ENCODE measurements at places on chromosomes 5 and 9. TPM values are rescaled to one million over a fixed set of nuclear protein-coding genes. Genes with fewer than 3 reads are reported as not detected.

The PCDHGB6 gene
- 0.09 TPM for total RNA-seq

The ARID3C gene
- 0.17 TPM for total RNA-seq

The LCP2 gene
- total RNA-seq: not detected

The SHB gene
- 40.8 TPM for total RNA-seq

The GBA2 gene
- 31.7 TPM for total RNA-seq

The RNF224 gene
- total RNA-seq: 0.32 TPM

The C9orf50 gene
- total RNA-seq: not detected

The RIOK2 gene
- 22.1 TPM for total RNA-seq

The PLEKHG4B gene
- 1.8 TPM for total RNA-seq

The SCGB3A2 gene
- total RNA-seq: not detected

The DNM1 gene
- total RNA-seq: 78.9 TPM

The CTSL gene
- 617 TPM for total RNA-seq

The IL3 gene
- total RNA-seq: not detected

The PCDH1 gene
- total RNA-seq: 3.4 TPM

The SLC36A3 gene
- total RNA-seq: not detected

The ZNF462 gene
- 3.6 TPM for total RNA-seq

The CATSPER3 gene
- total RNA-seq: 0.15 TPM

The ANKRD18A gene
- 9.9 TPM for total RNA-seq

The PCDHB2 gene
- total RNA-seq: 3.3 TPM

The IL5 gene
- total RNA-seq: not detected

The CD14 gene
- 3.7 TPM for total RNA-seq

The EDIL3 gene
- total RNA-seq: 0.12 TPM

The FAM114A2 gene
- total RNA-seq: 9.5 TPM

The ADGRV1 gene
- 0.50 TPM for total RNA-seq

The ENTPD2 gene
- total RNA-seq: 4.7 TPM

The CCNJL gene
- total RNA-seq: 11.2 TPM

The DIMT1 gene
- total RNA-seq: 37.2 TPM

The APBA1 gene
- total RNA-seq: 0.28 TPM

The ADAMTS12 gene
- total RNA-seq: 7.1 TPM

The LTC4S gene
- total RNA-seq: 0.28 TPM

The OBP2B gene
- total RNA-seq: not detected

The DMRT2 gene
- not detected for total RNA-seq

The GRM6 gene
- total RNA-seq: not detected

The PCDHGC5 gene
- total RNA-seq: not detected

The NRARP gene
- 3.6 TPM for total RNA-seq

The MEF2C gene
- 0.02 TPM for total RNA-seq

The PKD2L2 gene
- total RNA-seq: not detected

The IFNA21 gene
- not detected for total RNA-seq

The FOXD4 gene
- total RNA-seq: 0.13 TPM

The SWI5 gene
- total RNA-seq: 43.2 TPM

The INSL4 gene
- 17.1 TPM for total RNA-seq

The SLIT3 gene
- total RNA-seq: 13.0 TPM

The NR5A1 gene
- total RNA-seq: 0.17 TPM

The SPATA31C1 gene
- total RNA-seq: not detected

The FCN2 gene
- not detected for total RNA-seq

The TSSK1B gene
- not detected for total RNA-seq

The PAEP gene
- total RNA-seq: 0.25 TPM

The PCDHGA11 gene
- not detected for total RNA-seq

The BAAT gene
- total RNA-seq: 0.31 TPM

The DPYSL3 gene
- 18.3 TPM for total RNA-seq

The IFNK gene
- not detected for total RNA-seq

The PDZD2 gene
- 0.42 TPM for total RNA-seq

The ADAMTSL1 gene
- total RNA-seq: 0.08 TPM

The FGF18 gene
- 3.2 TPM for total RNA-seq

The GLIPR2 gene
- 8.3 TPM for total RNA-seq

The UNC5A gene
- total RNA-seq: 0.90 TPM

The GAS1 gene
- 0.09 TPM for total RNA-seq

All from A549 treated with AZD2906 at 1 μM for 4 hours (cell line).